Activated naive CD4-positive, alpha-beta T cell treated with anti-CD3 and anti-CD28 coated beads, Interleukin-2, amount 50 U/mL, for 16 hours (primary cell): ENCODE measurements at places on chromosomes 3 and 15.

- no peak for DNase-seq
Observed at GRCh38 chr3:120028271-120029047, 65.8 kb downstream of the GSK3B start.

DNA sequence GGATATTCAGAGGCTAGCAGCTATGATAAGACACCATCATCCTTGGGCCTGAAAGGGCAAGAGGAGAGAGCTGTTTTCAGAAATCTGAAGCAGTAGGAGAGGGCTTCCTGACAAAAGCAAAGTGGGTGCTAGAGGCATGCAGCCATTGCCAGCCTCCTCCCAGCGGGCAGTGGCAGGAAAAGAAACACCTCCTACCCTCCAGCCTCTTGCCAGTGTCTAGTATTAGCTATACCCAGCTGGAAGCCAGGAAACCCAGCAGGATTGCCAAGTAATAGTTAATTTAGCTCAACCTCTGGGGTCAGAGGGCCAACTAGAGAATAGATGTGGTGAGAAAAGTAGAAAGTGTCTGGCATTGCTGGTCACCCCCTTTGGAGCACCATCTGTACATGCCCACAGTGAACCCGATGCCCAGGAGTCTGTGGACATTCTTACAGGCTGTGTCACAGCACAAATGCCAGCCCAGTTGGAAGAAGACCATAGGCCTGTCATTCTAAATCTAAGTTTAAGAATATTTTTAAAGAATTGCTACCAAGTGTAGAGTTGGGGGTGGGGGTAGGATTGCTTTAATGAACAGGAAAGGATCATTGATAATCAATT is 85.3 kb downstream of the HCN4 start:
- DNase-seq = no peak

DNA sequence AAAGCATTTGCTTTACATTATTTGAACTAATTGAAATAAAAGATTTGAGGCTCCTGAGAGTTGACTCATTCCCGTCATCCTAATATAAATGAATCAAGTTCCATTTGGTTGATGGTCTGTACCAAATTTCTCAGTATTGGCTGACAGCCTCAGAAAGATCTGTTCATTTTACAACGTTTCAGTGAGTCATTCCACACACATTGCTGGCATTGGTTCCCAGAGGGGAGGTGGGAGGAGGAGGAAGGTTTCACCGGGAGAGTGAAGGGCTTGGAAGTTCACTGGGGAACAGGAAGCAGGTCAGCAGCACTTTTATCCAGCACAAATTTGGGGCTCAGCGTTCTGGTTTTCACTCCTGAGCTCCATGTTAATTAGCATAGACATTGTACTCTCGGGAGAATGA is 176.7 kb upstream of the CADPS start:
- no peak for DNase-seq

DNA sequence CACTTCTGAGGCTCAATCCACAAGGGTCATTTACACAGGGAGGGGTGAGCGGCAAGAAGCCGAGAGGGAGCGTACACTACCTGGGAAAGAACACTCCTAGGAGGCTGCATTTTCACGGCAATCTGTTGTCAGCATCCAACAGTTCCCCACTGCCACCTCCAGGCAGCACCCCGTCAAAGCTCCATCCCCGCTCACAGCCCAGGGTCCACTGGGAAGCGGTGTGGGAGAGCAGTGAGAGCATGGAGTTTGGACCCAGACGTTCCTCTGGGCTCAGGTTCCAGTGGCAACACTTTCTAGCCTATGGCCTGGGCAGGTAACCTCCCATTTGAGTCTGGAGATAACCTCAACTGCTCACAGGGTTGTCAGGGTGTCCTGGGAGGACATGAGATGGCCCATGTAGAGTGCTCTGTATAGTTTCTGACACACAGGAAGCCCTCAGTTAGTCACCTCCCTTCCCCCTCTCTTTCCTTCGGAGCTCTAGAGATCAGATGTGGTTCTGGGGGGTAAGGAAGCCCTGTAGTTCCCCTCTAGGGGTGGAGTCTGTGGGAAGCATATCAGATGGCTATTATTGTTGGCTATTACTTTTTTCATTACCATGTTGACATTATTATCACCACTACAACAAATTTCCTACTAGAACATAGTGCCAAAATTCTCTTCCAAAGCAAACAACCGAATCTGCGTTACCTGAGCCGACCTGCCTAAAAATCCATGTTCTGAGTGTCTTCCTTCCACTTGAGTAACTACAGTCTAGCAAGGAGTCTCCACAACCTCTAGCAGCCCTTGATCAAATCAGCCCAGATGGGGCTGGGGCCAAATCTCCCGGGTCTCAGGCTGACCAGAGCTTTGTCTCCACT is 29.1 kb downstream of the RUVBL1 start:
- DNase-seq = no peak

- no peak for DNase-seq
Observed at GRCh38 chr3:196559826-196560225, 8.5 kb downstream of the WDR53 start.

- DNase-seq = no peak
Observed at GRCh38 chr3:120013481-120013880, 80.8 kb downstream of the GSK3B start.

DNA sequence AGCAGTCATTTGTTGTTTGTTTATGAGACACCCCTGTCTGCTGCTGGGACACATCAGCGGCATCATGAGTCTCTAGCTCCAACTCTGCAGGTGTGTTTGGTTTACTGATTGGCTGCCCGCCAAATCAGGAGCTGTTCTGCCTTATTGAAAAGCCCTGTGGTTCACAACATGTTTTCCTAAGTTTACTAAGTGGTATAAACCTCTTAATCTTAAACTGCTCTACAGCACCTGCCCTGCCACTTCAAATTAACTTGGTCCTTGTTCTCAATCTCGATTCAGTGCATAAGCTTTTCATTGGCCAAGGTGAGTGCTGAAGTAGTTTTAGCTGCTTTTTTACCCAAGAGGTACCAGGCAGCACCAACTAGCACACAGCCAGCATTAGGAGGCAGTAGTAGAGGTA is 77.8 kb upstream of the WDR72 start:
- DNase-seq = no peak

DNA sequence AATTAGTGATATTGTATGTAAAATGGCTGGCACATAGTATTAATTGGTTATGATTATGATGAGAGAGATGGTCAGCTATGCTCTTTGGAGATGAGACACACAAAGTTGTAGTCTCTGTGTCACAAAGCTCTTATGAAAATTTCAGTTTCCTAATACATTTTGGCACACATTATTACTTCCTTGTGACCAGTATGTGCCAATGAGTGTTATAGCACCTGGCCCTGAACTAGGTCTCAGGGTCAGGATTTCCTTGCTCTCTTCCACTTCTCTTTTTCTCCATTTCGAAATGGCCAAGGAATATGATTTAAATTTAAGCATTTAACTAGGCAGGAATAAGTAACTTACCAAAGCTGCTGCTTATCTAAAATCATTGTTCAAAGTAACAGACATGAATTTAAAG is 28.0 kb downstream of the TIPARP start:
- DNase-seq = no peak

GRCh38 chr3:25478211-25478757 is 50.2 kb downstream of the RARB start:
- DNase-seq = no peak

- DNase-seq = no peak
Observed at GRCh38 chr3:121096953-121097352, 188.9 kb downstream of the STXBP5L start.

DNA sequence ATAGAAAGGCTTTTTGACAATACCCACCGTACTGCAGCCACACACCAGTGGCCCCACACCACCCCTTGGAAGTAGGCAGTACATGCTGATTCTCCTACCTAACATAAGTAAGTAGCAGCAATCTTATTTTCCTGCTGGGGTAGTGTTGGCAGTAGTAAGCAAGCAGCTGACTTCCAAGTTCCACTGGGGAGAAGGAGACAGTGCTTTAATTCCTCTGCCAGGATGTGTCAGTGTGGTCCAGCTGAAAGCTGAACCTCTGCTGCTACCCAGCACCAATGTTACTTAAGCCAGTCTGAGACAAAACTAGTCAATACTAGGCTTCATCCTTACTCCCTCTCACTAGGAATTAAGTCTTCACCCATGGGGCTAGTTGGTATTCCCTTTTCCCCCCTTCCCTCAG is 74.7 kb downstream of the DZIP3 start:
- no peak for DNase-seq

DNA sequence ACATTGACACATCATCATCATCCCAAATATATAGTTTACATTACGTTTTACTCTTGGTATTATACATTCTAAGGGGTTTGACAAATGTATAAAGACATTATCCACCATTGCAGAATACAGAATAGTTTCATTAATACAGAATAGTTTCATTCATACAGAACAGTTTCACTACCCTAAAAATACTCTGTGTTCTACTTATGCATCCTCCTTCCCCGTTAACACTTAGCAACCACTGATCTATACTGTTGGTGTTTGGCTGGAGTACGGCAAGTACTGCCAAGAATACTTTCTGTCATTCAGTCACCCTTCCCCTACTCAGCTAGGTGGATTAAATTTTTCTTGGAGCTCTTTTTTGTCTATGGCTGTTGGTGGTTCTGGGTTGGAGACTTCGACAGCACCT is 33.4 kb downstream of the LEKR1 start:
- DNase-seq = no peak

GRCh38 chr3:195270817-195271409 is at the start of gene XXYLT1:
Gene XXYLT1, minus strand, starts transcription at chr3:195271159. Its CDS starts 101 bp downstream, at chr3:195271058.
- peak; percentile 91 for DNase-seq

DNA sequence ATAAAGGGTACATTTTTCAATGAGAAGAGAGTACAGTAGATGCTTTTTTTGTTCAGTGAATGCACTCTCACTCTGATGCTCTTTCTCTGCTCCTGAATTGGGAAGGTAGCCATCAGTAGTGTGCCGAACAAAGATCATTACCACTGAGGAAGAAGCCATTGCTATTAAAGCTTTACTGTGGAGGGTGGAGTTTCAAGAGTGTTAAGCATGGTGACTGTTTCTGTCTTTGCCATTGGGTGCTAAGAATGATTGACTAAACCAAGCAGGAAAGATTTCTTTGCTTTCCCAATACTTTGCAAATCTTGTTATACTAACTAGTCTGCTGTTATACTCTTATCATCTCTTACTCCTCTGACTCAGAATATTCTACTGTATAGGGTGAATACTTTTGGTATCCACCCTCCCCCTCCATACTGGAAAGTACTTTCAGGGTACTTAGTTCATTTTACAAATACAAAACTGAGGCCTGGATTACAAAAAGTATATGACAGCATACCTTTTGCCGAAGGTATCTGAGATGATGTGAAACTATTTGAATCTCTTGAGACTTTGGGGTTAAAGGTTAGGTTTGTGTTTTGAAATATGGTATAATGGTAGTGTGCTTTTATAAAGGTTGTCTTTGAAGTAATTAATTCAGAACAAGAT is 1.7 kb downstream of the RAB11A start:
- DNase-seq = no peak

GRCh38 chr15:45205192-45205591 is 17.4 kb upstream of the SHF start:
- peak; percentile 64 for DNase-seq

DNA sequence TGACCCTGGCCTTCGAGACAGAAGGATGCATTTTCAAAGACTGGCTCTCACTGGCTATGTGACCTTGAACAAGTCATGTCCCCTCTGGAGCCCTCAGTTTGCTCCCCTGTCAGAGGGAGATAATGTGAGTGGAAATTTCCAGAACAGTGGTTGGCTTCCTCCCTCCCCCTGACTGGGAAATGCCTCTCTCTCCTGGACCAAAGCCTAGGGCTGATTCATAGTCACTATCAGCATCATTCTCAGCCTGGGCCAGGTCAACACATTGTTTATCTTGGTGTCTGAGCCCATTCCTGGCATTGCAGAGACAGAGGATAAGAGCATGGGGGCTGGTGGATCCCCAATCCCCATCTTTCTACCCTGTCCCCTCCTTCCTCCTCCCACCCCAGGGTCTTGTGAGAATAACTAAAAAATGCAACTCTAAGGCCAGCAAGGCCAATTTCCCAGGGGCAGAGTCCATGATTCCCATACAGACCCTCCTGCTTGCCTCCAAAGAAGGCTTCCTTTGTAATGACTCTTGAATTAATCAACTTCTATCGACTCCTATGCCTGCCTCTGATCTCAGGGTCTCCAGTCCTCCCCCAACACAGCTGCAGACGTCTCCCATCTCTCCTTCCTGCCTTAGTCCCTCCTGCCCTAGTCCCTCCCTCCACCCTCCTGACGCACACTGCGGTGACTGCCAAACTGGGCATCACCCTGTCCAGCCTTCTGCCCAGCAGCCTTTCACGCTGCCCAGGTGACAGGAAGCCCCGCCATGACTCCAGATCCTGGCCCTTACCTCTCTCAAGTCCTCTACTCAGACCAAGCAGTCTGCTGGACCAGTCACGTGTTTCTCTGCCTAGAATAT is 35.4 kb upstream of the CORO2B start:
- no peak for DNase-seq

- DNase-seq = no peak
Observed at GRCh38 chr3:58062472-58062871, 54.2 kb downstream of the FLNB start.

DNA sequence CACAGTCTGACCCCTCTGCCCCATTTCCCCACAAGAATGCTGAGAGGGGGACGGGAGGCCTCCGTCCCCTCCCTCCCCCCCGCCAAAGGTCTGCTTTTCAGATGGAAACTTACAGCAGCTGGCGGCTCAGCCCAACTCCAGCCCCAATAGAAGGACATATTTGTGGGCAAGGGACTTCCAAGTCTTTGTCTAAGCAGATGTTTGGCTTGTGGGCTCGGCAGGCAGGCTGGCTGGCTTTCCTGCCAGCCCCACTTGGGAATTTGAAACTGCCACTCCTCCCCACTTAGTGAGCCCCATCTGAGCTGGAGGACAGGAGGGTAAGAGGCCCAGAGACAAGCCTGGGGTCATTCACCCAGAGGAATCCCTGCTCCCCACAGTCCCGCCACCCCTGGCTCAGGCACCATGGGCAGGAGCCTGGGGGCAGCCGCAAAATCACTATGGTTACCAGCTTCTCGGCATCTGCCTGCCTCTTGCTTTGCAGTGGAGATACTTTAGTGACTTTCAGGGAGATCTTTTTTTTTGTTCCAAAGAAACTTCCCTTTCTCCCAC is 53.6 kb downstream of the LMCD1 start:
- no peak for DNase-seq

- DNase-seq = no peak
Observed at GRCh38 chr3:171790898-171791691, 19.2 kb downstream of the PLD1 start.

- DNase-seq = peak; percentile 68
Observed at GRCh38 chr3:9500108-9501050, 53.2 kb downstream of the LHFPL4 start.

- no peak for DNase-seq
Observed at GRCh38 chr3:177673112-177673914, 476.0 kb upstream of the TBL1XR1 start.

GRCh38 chr15:33068511-33068990 is 126.0 kb downstream of the FMN1 start:
- DNase-seq = no peak

DNA sequence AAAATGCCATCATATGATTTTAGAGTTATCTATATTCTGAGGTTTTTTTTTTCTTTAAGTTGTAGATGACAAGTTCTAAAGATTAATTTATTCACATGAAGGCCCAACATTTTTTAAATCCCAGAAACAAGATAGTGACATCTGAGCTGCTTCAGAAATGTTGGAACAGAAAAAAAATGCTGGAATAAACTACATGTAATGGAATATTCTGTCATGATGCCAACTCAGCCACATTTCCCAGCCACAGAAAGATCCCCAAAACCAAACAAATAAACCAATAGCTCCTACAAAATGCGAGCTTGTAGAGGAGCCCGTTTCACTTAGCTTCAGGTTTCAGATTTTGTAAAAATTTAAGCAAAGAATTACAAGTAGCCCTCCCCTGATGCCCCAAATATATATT is 111.0 kb upstream of the MYO5C start:
- DNase-seq = no peak

- no peak for DNase-seq
Observed at GRCh38 chr15:93562395-93563123, 473.5 kb upstream of the RGMA start.
